Uterine smooth muscle cell (primary cell): ENCODE measurements at places on chromosomes 2 and 18. TPM values are rescaled to one million over a fixed set of nuclear protein-coding genes. Genes with fewer than 3 reads are reported as not detected.

PDE1A gene
- total RNA-seq = 11.5 and 20.0 TPM in 2 replicates

TMEM214 gene
- 38.7 and 45.9 TPM in 2 replicates for total RNA-seq

GPR155 gene
- total RNA-seq = 1.1 and 3.5 TPM in 2 replicates

PARD6G gene
- 1.3 and 6.1 TPM in 2 replicates for total RNA-seq

SCG2 gene
- 0.44 and 0.50 TPM in 2 replicates for total RNA-seq

AAK1 gene
- 41.4 and 50.7 TPM in 2 replicates for total RNA-seq

OXER1 gene
- 0.12 TPM in 1 of 2 replicates, not detected in the other for total RNA-seq
